Right renal cortex interstitium (tissue), 3 donors: ENCODE measurements at places on chromosomes 4 and X.
A peak's percentile ranks its signal among the peaks of the same experiment; 100 is the strongest.

DNA sequence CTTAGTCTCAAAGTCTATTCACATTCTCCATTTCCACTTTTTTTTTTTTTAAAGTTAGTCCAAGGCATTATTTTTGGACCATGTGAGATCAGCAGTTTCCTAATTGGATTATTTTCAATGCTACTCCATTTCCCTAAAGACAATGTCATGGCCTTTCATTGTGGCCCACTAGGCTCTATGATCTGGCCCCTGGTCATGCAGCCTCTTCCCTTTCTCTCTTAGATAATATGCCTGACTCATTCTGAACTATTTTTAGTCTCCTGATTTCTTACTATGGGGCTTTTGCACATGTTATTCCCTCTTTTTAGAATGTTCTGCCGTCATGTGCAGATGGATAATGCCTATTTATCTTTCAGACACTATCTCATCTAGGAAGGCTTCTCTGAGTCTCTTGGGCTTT, 157.3 kb downstream of the TMA16 start:
- DNase-seq = no peak

- no peak for DNase-seq
These were observed 1142.5 kb upstream of the IGFBP7 start for GRCh38 chr4:58252656-58253055.

DNA sequence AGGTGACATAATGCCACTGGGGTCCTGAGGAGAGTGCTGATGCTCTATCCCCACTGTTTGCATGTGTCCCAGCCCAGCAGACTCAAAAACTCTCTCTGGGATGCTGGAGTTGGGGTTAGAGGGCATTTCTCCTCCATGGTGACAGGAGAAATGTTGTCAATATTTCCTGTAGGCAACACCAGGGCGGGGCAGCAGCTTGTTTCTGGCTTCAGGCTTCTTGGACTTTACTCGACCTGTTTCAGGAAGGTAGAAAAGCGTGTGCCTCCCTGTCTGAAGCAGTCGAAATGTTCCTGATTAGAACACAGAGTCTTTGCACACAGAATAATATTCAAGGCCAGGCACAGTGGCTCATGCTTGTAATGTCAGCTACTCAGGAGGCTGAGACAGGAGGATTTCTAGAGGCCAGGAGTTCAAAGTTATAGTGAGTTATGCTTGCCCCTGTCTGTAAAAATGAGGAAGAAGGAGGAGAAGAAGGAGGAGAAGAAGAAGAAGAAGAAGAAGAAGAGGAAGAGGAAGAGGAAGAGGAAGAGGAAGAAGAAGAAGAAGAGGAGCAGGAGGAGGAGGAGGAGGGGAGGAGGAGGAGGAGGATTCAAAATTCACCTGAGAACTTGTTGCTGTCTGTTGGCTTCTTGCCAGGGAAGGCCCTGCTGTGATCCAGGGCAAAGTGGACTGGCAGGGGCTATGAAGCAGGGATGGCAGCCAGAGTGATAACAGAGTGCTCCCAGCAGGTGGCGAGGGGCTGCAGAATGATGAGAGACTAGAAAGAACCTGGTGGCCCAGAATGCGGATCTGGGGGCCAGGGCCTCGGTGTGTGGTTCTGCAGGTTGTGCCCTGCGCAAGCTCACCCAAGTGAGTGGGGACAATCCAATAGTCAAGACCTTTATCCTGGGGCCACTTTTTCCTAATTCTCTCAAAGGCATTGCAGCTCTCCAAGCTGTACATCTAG, 82.9 kb downstream of the RTL5 start:
- DNase-seq = no peak

DNA sequence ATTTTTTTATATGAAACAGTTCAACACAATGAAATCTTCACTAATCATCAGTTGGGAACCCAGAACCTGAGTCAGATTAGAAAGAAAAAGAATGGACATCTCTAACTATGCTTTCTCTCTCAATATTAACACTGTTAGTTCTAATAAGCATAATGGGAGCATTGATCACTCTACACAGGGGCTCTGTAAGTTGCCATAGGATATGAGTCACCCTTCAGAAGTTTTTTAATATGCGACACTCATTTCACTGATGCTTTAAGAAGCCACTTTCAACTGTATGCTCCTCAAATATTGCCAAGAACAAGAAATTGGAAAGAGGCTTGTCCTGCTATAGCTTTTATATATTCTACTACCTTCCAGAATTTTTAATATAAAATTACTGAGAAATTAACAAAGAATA, 187.0 kb downstream of the AASDH start:
- no peak for DNase-seq

DNA sequence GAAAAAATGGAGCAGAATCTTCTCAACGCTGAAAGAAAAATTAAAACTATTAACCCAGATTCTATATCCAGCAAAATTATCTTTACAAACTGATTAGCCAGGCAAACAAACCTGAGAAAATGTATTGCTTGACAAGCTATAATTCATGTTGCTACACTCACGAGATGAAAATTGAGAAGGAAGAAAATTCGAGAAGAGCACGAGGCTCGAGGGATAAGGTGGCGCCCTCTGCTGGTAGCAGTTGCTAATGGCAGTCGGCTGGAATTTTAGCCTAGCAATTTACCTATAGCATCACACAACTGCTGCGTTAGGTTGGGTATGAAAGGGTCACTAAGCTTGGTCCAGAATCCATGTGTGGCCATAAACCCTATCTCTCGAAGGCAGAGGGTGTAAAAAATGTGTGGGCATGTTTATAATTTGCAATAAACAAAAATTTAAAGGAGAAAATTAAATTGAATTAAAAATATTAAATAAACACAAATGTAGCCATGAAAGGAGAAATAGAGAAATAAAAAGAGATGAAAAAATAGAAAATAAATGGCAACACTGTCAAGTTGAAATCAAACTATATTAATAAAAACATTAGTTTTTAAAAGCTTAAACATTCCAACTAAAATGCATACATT, 126.6 kb downstream of the PPP4R3C start:
- DNase-seq = no peak

GRCh38 chr4:109243871-109244270, 58.6 kb downstream of the COL25A1 start:
- DNase-seq = no peak

DNA sequence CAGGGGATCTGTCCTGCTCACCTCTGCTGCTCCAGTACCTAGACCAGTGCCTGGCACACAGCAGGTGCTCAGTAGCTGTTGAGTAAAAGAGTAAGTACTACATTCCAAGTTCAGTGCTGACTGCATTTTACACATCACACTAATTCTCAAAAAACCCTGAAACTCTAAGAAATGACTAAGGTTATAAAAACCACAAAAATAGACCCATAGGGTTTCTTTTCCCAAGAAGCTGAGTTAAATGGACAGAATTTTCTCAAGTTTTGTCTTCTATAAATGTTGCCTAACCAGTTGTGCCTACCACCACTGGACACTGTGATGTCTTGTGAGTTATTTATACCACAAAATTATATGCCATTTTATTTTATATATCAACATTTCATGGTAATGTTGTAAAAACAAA, 78.9 kb upstream of the RXFP1 start:
- no peak for DNase-seq

- no peak for DNase-seq
These were observed 176.0 kb downstream of the LDB2 start for GRCh38 chr4:16722416-16722815.

- DNase-seq = no peak
These were observed 28.4 kb downstream of the ATP10D start for GRCh38 chr4:47513461-47513860.

GRCh38 chr4:125760201-125760819, 445.6 kb downstream of the FAT4 start:
- no peak for DNase-seq

DNA sequence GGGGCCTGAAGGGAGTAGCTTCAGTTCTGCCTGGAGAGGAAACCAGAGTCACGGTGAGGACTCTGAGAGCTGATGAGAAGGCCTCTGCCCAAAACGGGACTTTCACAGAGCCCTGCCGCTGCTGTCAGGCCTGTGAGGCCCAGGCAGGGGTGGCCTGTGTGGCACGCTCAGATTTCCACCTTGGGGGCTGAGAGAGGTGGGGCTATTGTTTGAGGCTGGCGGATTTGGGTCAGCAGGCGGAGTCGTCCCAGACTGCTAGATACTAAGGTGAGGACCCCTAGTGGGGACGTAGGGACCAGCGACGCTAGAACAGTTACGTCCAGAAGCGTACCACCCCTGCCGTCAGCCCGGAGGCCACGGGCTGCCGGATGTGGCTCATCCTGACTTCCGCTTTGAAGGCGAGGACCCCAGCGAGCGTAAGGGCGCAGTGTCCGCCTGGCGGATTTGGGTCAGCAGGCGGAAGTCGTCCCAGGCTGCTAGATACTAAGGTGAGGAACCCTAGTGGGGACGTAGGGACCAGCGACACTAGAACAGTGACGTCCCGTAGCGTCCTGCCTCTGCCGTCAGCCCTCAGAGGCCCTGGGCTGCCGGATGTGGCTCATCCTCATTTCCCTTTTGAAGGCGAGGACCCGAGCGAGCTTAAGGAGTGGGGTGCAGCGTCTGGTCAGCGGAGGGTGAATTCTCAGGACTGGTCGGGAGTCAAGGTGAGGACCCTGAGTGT, at the start of gene MAGEB1:
TSS of gene MAGEB1 (plus strand) at position 378 of the 721 bp plus-strand sequence. CDS start 3,348 bp downstream, outside the sequence.
- DNase-seq = no peak

DNA sequence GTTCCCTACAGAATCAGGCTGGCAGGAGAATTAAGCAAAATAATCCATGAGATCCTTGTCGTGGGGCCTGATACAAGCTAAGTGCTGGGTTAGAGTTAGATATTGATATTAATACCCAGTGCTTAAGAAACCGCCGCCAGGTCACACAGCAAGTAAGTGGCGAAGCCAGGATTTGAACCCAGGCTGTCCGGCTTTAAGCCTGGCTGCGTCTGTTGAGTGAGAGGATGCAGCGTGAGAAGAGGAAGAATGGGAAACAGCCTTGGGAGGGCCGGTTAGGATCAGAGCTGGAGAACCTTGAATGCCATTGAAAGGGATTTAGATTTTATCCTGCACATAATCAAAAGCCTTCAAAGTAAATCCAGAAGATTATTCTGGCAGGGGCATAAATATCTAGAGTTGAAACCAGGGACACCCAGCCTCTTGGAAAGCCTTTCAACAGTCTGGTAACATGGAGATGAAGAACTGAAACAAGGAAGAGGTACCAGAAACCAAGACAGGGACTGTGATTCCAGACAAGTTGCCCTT, 64.8 kb upstream of the HELT start:
- DNase-seq = no peak

DNA sequence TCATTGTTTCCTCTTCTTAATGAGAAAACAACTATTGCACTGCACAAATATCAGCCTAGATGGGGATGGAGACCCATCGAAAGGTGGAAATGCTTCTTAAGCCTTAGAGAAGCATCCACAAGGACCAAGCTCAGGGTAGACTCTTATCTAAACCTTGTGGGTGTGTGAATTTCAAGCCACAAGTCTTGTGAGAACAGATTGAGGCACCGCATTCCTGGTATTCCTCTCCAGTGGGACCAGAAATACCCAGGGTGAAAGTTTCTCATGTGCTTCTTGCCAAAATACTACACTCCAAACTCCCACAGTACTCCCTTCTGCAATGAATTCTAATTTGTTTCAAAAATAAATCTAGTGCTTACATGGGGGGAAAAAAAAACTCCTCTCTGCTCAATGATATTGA, 375.6 kb downstream of the PDGFC start:
- no peak for DNase-seq

DNA sequence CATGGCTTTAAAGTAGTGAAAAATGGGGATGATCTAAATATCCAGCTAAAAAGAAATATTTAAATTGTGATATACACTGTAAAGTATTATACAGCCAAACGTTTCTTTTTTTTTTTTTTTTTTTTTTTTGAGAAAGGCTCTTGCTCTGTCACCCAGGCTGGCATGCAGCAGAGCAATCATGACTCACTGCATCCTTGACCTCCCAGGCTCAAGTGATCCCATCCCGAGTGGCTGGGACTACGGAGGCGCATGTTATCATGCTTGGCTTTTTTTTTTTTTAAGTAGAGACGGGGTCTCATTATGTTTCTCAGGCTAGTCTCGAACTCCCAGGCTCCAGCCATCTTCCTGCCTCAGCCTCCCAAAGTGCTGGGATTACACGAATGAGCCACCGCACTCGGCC, 17.1 kb downstream of the SMIM14 start:
- no peak for DNase-seq

DNA sequence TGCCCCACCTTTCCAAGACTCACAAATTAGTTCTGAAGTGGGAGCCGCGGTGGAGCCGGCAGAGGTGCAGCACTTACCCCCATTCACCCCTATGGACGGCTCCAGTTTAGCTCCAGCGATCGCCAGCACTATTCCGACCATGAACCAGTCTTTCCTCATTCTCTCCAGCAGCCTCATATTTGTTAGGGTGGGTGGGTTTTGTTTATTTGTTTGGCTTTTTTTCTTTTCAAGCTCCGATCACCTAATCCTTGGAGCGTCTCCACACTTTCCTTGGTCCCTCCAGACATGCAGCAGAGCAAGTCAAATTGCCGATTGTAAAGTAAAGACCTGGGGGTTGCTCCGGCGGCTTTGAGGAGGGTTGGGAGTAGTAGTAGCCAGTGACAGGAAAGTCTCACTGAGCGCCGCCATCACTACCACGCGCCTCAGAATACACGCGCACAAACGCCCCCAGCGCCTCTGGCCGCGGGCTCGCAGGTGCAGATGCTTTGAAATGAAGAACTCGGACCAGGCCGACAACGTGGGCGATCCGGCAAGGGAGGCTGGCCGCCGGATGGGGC, at the start of gene SLC10A7:
TSS of gene SLC10A7 (minus strand) at position 400 of the 557 bp plus-strand sequence. CDS start at position 177, 223 bp downstream.
- peak; percentile 72 for DNase-seq

- no peak for DNase-seq
These were observed 28.7 kb downstream of the INPP4B start for GRCh38 chr4:142817442-142817841.

- DNase-seq = no peak
These were observed 407 bp downstream of the IL13RA1 start for GRCh38 chrX:118727686-118728339.

DNA sequence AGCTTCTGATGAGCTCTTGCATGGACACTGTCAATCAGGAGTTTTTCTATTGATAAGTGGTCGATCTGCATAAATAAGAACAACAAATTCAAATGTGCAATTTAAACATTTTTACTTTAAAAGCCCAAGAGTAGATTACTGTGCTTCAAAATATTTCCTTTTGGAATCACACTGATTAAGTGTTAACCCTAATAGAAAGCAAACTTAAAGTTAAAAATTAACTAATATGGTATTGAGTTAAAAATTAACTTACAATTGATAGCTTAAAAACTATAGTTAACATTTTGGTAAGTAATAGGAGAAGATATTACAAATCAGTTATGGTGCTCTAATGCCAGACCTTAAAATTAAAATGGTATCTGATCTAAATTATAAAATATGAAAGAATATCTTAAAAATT, 25.9 kb downstream of the MED14 start:
- DNase-seq = no peak

GRCh38 chr4:102298716-102299115, 46.6 kb downstream of the SLC39A8 start:
- no peak for DNase-seq

- peak; percentile 6 for DNase-seq
These were observed at the start of gene FAM114A1 for GRCh38 chr4:38867478-38868058. TSS of gene FAM114A1 (plus strand) at chr4:38867806. CDS start at chr4:38878079, 10,273 bp downstream.

- no peak for DNase-seq
These were observed 19.7 kb upstream of the GPM6B start for GRCh38 chrX:13836575-13836974.

DNA sequence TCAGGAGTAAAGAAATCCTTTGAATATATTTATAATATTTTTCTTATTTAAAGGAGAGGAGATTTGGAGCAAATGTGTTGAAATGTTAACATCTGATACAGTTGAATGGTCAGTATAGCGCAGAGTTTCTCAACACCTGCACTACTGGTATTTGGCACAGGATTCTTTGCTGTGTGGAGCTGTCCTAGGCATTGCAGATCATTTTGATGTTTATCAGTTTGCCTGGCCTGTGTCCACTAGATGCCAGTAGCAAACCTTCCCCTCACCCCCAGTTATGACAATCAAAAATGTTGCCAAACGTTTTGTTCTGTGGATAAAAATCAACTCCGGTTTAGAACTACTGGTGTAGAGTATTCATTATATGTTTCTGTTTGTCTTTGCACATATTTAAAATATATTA, 765.3 kb upstream of the SLIT2 start:
- no peak for DNase-seq
